ENCODE measurements at places on chromosomes 16 and 17.
A peak's percentile ranks its signal among the peaks of the same experiment; 100 is the strongest.

DNA sequence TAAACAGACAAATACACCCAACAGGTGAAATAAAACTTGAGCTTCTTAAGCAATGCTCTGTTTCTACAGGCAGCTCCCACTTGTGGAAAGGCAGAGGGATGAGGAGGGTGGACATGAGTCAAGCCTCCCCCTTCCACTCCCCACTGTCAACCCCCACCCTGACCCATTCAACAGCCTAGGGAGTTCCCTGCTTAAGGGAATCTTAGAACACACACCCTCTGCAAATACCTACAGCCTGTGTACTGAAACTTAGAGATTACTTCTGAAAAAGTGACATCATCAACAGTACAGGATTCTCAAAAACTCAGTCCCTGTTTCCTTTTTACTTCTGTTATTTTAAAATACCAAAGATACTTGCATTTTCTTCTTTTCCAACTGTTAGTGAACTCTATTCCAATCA, 345.4 kb downstream of the SOX9 start:
- DNase-seq, result no peak

DNA sequence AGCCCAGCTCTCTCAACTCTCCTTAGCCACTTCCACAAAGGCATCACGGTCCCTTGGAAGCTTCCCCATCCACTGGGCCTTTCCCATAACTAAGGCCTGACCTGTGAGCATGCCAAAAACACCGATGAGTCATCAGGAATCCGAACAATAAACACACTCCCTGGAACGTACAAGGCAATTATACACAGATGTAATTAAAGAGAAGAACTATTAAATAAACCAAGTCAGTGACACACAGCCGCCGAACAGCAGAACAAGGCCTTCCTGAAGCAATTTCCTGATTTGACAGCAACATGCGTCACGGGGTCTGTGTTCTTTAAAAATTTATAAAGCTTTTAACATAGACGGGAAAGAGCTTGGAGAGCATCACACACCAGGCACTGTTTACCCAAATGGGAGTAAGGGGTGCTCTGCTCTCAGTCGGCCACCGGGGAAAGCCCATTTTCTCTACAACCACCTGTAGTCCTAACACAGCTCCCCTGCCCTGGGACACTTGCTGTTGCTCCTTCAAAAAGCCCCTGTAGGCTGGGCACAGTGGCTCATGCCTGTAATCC, 29.4 kb downstream of the COG7 start:
- DNase-seq, result no peak

DNA sequence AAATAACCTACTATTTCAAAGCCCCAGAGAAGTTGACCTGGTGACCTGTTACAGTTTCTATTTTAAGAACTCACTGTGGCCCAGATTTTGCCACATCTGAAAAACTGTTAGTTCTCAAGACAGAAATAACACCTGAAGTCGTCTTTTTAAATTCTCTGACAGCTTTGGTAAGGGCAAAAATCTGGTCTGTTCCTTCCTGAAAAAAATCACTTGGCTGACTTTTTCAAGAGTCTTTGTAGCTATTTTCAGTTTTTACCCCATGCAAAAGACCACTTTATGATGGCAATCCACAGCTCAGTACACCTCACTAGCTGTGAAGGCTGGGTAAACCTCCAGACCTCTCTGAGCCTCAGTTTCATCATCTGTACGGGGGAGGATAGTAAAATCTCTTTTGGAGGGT, 60.7 kb upstream of the SREBF1 start:
- no peak for DNase-seq

GRCh38 chr16:75107505-75107904, 9.1 kb downstream of the LDHD start:
- DNase-seq, result no peak

- no peak for DNase-seq
These were observed 26.6 kb upstream of the GINS3 start for GRCh38 chr16:58365623-58366022.

DNA sequence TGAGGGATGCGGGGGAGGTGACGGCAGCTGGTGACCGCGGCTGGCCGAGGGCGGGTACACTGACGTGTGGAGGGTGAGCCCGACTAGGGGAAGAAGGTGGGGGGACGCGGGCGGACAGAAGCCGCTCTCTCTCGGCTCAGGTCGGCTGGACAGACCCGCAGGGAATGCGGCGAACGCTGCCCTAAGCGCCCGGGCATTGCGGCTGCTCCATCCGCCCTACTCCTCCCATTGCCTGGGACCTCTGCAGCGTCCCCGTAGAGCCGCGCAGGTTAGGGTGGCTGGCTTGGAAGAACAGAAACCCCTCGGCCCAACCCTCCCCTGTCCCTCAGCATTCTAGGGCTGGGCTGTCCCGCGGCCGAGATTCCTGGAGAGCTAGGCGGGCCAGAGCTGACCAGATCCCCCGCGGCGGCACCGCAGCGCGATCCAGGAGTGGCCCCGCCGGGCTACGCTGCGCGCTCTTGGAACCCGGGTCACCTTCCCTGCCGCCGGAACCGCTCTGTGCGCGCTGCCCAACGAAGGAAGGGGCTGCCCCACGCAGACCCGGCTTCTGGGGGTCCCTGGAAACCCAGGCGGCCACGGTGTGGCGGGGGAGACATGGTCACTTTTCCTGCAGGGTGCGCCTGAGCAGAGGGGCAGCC, 3.0 kb downstream of the DLX4 start:
- DNase-seq, result peak; percentile 43

DNA sequence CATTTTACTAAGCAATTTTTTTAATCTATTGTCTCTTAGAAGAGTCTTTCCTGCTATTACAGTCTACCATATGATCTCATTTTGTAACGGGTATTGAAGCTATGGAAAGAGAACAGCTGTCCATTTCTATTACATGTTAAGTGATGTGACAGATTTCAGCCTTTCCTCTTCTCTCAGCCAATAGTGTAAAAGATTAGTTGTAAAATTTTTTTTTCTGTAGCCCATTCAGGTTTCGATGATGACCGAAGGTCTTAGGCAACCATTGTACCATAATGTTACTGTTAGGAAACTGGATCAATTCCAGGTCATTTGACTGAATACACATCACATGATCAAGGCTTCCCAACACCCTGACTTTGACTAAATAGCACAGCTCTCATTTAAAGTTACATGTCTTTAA, 147.6 kb upstream of the HLF start:
- no peak for DNase-seq

GRCh38 chr16:23996258-23996955, 160.6 kb downstream of the PRKCB start:
- no peak for DNase-seq

DNA sequence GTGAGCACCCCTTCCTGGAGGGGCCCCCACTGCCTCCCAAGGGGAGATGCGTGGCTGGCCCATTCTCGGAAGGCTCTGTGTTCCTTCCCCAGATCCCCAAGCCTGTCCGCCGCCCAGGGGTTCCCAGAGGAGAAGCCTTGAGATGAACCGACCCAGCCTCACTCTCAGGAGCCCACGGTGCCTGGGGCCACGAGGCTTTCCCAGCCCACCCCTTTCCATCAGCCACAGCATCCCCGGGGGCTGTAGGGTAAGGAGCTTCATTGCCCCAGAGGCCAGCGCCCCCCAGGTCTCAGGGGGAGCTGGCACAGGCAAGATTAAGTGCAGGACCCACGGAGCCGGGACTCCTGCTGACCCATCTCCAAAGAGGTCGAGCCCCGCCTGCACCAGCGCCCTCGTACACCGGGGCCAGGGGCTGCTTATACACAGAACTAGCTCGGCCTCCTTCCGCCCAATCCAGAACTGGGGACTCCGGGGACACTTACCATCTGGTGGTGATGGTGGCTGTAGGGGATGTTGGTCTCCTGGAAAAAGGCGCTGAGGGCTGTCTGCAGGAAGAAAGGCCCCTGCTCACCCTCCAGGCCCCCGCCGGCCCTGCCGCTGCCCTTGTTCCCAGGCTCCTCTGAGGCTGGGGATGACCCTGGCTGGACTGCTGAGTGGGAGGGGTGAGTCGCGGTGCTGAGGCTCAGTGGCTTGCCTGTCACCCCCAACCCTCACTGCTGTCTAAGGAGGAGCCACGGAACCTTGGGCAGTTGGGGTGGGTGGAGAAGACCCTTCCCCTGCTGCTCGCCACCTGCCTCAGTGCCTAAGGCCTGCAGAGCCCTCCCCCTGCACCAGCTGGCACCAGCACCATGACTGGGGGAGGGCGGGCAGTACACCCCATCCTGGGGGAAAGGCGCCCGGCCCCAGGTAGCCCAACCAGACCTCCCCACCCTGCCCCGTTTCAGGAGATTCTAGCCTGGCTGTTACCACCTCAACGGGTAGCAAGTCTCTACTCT, 4.4 kb downstream of the UBALD1 start:
- no peak for DNase-seq

GRCh38 chr16:6616746-6617145, 715.9 kb upstream of the RBFOX1 start:
- DNase-seq, result no peak

DNA sequence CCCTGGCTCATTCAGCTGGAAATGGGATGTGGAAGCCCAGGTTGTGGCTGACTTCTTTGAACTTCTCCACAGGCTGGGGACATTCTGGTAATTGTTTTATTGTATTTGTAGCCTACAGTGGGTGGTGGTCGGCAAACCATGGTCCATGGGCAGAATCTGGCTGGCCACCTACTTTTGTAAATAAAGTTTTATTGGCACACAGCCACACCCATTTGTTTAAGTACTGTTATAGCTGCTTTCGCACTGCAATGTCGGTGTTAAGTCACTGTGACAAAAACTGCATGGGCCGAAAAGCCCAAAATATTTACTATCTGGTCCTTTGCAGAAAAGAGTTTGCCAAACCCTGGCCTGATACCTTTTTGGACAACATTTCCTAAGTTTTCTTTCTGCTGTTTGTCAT, 86.2 kb downstream of the NTN1 start:
- no peak for DNase-seq

DNA sequence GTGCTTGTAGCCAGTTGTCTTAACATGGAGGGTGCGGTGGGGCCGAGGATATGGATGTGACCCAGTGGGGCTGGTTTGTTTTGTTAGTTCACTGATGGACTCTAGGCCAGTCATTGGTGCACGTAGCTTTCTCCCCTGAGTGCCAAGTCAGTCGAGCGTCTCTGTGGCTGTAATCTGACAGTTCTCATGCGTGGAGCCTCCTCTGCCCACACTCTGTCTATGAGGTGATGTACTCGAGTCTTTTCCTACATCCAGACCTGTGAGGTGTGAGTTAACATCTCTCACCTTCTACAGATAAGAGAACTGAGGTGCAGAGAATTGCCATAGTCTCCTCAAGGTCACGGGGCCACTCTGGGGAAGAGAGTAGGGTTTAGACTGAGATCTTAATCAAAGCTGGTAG, 90.2 kb downstream of the MARCHF10 start:
- no peak for DNase-seq

DNA sequence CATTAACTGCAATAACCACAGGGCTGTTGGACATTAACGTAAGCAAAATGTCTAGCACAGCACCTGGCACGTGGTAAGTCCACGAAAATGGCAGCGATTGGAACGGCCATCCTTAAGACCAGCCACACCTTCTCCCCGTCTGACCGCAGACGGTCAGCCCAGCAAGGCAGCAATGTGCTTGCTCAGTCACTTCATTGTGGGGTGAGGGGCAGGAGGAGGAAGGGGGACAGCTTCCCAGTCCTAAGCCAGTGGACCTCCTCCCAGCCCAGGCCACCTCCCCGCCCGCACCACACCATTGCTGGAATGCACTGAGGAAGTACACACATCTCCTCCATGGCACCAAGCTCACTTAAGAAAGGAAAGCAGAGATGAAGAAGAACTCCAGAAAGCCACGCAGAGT, 8.6 kb upstream of the MYLK3 start:
- DNase-seq, result no peak

DNA sequence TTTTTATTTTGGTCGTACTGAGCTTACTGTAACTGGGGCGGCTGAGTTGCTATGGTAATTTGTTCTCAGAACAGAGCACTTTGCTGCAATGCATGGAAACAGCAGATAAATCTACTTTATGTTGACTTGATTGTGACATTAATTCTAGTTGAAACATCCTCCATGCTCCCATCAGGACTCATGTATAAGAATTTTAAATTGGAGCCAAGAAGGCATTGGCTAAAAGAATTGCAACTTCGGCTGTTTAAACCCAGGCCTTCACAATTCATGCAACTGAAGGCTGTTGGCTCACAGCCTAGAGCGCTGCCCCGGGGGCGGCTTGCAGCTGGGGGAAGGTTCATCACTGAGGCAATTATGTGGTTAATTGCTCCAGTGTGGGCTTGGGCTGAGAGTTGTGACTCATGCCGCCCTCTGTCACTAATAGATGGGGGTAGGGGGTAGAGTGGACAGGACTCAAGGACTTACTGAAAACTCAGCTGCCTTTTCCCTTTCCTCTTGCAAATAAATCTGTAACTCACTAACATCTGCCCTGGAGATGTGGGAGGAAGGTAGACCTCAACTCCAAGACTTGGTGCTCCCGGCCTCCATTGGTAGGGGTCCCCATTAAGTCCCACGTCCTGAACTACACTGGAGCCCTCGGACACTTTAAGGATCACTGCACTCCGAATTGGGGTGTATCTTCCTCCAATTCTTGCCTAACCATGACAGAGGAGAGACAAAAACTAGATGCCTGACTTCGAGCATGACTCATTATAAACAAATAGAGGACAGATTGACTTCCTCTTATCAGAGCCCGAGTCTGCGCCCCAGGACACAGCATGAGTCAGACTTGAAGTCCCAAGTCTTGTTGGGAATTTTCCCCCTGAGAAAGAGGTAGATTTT, 37.5 kb downstream of the ERCC4 start:
- DNase-seq, result peak; percentile 64

DNA sequence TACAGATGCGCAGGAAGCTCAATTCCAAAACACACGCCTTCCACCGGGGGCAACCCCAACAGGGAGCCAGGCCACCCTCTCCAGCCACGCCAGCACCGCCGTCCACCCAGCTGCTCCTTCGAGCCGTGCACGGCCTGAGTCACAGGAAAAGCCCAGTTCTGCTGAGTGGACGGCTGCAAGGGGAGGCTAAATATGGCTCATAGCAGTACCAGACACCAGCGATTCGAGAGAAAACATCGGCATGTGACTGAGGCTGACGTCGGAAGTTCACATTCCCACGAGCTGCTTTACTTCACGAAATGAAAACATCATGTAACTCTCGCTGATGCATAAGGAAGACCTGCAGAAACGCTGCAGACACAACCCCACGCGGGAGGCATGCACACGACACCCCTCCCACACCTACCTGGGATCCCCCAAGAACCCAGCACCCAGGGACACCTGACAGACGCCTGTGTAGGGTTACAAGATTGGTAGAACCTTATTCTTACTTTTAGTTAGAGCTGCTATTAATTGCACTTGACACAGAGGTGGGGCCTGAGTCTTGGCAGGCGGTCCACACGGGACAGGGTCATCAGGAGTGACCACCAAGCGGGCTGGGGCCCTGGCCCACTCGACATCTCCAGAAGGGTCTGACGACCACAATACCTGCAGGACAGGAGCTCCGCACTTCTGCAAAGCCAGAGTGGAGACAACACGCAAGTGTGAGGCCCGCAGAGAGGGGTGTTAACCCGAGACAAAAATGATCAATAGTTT, 116.8 kb downstream of the ANKRD11 start:
- DNase-seq, result no peak

DNA sequence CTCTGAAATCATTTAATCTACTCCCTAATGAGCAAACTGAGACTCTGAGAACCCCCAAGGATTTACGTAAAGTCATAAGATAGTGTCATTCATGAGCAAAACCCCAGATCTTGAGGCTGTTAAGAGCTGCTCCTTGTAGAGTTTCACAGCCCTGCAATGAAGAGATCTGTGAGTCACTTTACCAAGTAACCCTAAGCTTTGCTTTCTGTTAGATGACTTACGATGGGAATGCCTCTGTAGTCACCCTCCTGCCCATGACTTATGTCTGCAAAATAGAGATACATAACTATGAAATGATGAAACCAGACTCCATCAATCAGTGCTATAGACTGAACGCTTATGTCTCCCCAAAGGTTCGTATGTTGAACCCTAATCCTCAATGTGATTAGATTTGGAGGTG, 117.7 kb downstream of the HS3ST3A1 start:
- no peak for DNase-seq

GRCh38 chr16:10966129-10966528, 21.8 kb downstream of the CLEC16A start:
- DNase-seq, result no peak
